ENCODE measurements at places on chromosomes 11 and 22.

DNA sequence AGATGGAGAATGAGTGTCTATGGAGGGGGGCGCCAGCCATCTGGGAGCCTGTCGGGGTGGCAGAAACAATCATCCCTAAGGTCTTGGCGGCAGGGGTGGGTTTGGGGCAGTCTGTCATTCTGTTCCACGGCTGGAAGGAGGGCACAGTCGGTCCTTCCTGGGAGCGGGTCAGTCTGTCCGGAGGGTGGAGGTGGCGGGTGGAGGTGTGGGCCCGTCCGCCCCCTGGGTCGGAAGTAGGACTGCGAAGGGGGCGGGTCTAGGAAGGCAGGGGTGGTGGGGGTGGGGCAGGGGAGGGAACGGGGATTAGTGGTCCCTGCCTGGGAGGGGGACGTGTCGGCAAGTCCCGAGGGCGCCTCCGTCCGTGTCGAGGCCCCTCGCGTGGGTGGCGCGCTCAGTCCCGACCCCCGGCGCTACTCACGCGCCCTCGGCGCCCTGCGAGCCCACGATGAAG, 461 bp downstream of the TBC1D10A start:
- DNase-seq, result no peak

DNA sequence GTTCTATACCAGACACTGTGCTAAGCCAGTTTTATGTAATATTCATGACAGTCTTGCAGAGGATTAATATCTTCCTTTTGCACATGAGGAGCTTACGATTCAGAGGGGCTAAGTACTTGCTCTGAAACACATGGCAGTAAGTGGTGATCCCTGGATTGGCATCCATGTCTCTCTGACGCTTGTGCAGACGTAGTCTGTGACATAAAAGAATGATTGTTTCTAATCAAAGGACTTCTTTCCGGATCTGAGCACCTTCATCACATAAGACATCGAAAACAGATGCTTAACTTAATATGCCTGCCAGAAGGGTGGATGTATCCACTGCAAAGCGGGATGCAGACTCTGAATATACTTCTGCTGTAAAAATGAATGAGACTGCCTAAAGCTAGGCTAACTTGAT, 74.8 kb downstream of the ARHGAP42 start:
- no peak for DNase-seq

- DNase-seq, result no peak
These were observed 758 bp downstream of the MCAM start for GRCh38 chr11:119316016-119316728.

DNA sequence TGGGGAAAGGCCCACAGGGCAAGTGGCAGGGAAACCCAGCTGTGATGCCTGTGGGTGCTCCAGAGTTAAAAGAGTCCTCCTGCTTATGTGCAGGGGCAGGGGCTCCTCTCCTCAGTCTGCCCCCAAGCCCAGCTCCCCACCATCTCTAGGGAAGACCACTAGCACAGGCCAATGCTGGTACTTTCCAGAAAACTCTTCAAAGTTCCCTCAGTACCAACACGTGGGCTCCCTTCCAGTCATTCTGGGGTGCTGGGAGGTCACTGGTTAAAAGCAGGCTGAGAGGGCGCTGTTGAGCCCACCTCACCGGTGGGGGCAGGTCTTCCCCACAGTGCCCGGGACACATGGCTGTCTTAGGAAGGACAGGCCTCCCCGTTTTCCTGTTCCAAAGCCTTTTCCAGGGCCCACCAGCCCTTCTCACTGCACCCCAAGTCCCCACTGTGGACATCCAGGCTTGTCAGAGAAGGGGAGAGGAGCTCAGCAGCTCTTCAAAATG, 154.6 kb downstream of the TRIM29 start:
- no peak for DNase-seq

Data from H1 (cell line).